ENCODE measurements at places on chromosomes 1 and 21.
A peak's percentile ranks its signal among the peaks of the same experiment; 100 is the strongest.

GRCh38 chr21:38667291-38667870 is 138.3 kb upstream of the ETS2 start:
- no peak for DNase-seq

- DNase-seq = peak; percentile 4
These were observed 178.5 kb upstream of the DEPDC1 start for GRCh38 chr1:68675336-68675735.

GRCh38 chr1:161085165-161085564 is 4.2 kb downstream of the NECTIN4 start:
- peak; percentile 37 for DNase-seq

DNA sequence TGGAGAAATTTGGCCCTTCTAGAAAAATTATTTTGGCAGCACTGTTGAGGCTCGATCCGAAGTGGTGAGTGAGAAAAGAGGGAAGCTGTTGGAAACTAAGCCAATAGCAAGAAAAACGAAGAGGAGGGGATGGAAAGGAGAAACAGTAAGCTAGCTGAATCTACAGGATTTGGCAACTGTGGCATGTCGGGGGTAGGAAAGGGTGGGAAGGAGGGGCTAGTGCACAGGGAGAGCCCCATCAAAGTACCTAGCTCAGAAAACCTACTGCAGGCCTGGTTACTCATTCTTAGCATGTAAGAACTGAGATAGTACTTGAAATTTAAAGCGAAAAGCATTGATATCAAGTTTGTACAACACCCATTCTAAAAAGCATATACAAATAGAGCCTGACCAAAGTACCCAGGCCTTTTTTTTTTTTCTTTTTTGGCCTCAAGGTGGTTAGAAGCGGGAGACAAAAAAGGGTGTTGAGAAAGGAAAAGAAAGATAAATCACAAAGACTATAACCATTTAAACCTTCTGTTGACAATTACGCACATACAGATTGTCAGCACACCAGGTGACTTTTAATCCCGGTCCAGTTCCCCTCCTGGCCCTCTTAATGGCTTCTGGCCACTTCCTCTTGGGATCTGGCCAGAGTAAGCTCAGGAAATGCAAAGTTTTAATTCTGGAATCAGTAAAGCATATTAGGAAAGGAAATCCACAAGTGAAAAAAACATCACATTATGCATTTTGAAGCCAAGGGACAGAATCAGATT is 50.4 kb downstream of the SLC16A1 start:
- no peak for DNase-seq

- DNase-seq = peak; percentile 24
These were observed 16.9 kb downstream of the MACO1 start for GRCh38 chr1:25447547-25447946.

DNA sequence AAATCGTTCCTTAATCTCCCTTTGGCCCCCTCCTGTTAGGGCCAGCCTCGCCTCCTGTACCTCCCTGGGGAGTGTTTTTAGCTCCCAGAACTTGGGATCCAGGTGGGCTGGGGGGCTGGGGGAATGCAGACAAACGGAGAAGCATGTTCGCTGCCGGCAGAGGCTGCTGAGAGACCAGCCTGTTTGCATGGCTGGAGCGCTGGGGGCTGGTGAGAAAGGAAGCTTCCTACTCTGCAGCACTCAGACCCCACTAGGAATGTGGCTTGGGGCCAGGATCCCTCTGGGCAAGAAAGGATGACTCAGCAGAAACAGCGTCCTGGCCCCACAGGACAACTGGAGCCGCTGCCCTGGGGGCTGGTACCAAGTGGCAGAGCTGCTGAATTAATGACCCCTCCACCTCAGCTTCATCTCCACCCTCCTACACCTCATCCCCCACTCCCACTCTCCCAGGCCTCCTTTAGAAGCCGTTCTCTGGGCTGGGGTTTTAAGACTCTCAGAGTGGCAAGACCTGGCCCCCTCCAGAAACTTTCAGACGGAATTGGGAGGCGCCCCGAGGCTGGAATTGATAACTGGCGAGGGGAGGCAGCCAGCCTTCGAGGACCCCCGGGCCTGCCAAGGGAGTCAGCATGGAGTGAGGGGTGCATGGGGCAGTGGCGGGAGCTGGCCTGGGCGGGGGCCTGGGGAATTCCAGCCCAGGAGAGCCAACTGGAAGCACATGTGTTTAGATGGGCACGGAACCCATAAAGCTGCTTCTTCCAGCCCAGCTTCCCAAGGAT is 28.5 kb upstream of the EPS8L3 start:
- DNase-seq = peak; percentile 97

GRCh38 chr21:42674351-42674940 is 21.0 kb downstream of the PDE9A start:
- no peak for DNase-seq

DNA sequence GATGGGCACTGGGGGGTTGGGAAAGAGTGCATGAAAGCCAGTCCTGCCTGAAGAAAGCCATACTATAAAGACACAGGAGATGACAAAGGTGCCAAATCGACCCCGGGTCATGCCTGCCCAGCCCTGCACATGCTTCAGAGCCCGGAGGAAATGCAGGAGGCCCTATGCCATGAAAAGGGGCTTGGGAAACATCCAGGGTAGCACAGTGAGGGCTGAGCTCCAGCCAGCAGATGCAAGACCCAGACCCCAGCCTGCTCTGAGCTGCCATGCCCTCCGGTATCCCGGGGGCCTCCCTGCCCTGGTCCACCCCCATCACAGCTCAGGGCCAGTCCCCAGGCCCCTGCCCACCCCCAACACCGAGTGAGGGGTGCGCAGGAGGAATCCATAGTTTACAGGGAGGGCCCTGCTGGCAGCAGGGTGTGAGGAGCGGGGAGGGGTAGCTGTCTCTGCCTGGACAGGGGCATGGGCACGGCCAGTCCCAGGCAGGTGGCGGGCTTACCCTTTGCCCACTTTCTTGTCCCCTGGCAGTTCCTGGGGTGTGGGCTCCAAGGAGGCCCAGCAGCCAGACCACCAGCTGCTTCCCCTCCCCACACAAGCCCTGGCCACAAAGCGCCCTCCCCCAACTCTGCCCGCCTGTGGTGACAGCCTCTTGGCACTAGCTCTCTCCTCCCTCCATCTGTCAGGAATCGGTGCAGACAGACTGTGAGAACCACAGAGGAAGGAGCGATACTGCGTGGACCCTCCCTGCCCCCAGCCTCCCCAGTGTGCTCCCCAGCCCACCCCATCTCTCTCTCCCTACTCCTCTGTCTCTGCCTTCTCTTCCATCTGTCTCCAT is 16.8 kb downstream of the LRP8 start:
- DNase-seq = no peak

- DNase-seq = peak; percentile 90
These were observed 20.4 kb downstream of the DEGS1 start for GRCh38 chr1:224203243-224204016.

GRCh38 chr1:165914136-165914798 is 86.9 kb downstream of the UCK2 start:
- DNase-seq = peak; percentile 79

DNA sequence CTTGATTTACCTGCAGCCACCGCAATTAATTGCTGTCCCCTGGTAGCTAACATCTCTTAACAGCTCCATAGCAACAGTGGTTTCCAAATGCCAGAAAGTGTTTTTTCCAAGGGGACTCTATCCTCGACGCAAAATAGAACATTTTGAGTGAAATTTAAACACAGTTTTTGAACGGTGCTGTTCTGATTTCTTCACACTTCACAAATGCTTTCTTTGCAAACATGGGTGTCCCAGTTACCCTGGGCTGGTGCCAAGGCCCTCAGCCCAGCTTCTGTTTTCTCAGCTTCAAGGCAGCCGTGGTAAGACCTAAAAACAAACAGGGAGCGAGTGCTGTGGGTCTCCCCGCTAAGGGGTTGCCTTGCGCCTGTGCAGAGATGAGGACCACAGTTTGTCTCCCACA is 147.3 kb upstream of the VAMP3 start:
- no peak for DNase-seq
